ENCODE measurements at places on chromosomes 3 and 15.

GRCh38 chr3:133891662-133892378, 3.9 kb downstream of the RAB6B start:
- no peak for DNase-seq

- DNase-seq = no peak
Measured at GRCh38 chr15:90482124-90483011, 47.4 kb upstream of the CRTC3 start.

DNA sequence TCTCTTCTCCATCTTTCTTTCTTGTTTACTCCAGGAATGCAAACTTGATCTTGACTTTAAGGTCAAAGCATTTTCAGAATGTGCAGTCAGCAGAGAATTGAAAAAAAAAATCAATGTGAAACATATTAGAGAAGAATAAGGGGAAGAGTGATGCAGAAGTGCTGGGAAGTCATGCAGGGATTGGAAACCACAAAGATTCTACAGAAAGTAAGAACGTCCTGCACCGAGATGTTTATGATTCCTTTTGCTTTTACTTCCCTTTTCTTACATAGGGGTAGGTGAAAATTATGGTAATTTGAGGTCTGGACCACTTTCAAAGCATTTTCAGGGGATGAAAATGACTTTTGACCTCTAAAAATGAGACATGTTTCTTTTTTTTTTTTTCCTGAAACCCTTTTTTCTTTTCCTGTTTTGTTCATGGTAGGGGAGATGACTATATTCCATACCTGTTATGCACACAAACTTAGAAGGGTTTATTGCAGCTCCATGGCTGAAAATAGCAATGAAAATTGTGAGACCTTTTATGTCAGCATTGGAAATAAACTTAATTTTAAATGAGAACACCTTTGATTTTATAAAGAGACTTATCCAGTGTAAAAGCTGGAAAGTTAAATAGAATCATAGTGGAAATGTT, 623.5 kb upstream of the TBL1XR1 start:
- no peak for DNase-seq

GRCh38 chr15:80703965-80704364, 8.9 kb downstream of the ABHD17C start:
- no peak for DNase-seq

GRCh38 chr3:48232734-48233133, 8.2 kb upstream of the ZNF589 start:
- DNase-seq = peak; percentile 27

- no peak for DNase-seq
Measured at GRCh38 chr3:66938338-66938963, 59.7 kb upstream of the KBTBD8 start.

All from stimulated activated CD4-positive, alpha-beta T cell treated with anti-CD3 and anti-CD28 coated beads, TNF-alpha, amount 100 ng/mL, for 4 hours (primary cell).